ENCODE measurements at places on chromosomes 11 and 22.
A peak's percentile ranks its signal among the peaks of the same experiment; 100 is the strongest.

- DNase-seq = no peak
Observed at GRCh38 chr11:15947681-15948648, 408.4 kb downstream of the SOX6 start.

- no peak for DNase-seq
Observed at GRCh38 chr11:106770489-106771085, 247.7 kb downstream of the GUCY1A2 start.

GRCh38 chr11:2867722-2868505 lies 17.7 kb downstream of the CDKN1C start:
- DNase-seq = peak; percentile 28

GRCh38 chr22:17808693-17809403 lies 34.6 kb upstream of the BID start:
- no peak for DNase-seq

DNA sequence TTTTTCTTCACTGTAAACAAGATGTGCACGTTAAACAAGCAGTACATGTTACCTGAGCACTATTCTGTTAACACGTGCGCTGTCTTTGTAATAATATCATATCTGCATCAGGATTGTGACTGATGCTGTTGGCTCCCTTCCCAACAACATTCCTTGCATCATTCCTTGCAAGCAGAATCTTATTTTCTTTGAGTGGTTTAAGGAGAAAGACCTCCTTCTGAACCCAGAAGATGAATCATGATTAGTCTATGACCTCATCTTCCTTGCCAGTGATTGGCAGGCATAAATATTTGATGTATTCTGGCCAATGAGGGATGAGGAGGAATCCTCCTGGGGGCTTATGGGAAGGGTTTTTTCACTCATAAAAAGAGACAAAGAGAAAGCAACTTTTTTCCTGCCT lies 46.2 kb downstream of the C11orf71 start:
- no peak for DNase-seq

GRCh38 chr22:44402196-44403111 lies 89.7 kb upstream of the SHISAL1 start:
- no peak for DNase-seq

- no peak for DNase-seq
Observed at GRCh38 chr11:12547953-12548650, 126.1 kb upstream of the TEAD1 start.

DNA sequence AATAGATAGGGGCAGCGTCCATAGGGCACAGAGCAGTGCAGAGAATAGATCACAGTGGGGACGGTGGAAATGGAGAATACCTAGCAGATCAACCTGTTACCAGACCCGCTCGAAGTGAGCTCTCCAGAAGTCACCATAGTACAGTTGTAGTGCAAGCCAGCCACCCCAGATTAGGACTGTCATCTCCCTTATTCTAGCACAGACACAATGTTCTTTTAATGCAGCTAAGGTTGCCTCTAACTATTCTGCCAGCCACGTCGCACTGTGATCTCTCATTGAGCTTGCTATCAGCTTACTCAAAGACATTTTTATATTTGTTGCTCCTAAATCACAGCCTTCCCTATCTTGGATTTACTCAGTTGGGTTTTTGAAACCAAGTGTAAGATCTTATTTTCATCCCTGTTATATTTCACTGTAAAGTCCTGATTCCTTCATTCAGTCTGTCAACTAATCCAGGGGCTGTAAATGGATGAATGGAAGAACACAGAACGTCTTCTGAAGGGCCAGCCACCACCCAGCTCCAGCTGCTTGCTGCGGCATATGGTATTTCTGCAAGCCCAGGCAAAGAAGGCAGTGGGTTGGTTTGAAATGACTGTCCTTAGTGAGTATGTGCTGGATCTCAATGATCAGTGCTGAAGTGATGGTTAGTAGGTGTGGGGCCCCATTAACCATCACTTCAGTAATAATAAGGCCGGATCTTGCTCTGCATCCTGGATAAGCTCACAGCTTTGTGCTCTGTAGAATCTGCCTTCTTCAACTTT lies 3.4 kb downstream of the PARVA start:
- no peak for DNase-seq

- DNase-seq = no peak
Observed at GRCh38 chr11:68021167-68021787, 9.2 kb upstream of the NDUFS8 start.

GRCh38 chr22:37907036-37907954 lies 1.2 kb downstream of the MICALL1 start:
- no peak for DNase-seq
